ENCODE measurements at places on chromosomes 16 and 17.

DNA sequence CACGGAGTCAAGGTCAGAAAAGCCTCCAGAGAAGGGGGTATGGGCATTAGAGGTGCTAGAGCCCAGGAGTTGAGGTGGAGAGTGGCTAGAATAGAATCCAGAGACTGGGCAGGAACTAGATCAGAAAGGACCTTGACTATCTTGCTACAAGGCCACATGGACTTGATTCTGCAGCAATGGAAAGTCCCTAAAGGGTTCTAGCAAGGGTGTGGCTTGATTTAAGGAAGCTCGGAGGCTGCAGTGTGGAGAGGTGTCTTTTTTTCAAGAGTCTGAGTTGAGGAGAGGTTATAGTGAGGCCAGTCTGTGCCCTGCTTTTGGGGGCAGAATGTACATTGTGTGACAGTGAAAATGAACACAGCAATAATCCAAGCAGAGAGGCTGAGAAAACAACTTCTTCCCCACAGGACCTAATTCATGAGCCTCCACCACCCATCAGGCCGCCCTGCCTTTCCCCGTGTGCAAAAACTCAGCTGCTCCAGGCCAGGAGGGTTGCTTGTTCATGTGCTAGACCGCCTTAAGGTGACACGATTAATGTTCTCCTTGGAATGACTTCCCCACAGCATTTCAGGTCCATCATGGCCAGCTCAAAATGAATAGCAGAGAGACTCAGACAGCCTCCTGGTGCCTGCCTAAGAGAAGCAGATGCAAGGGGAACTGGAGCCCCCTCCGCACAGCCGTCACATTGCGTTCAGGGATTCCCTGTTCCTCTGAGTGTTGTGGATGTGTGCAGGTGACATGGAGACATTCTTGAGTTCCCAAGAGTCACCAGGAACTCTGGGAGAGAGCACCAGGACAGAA is 8.7 kb upstream of the BEAN1 start:
- H3K4me1 ChIP-seq, result peaks cover 5% of the 10 kb centered on the region
- H3K36me3 ChIP-seq, result no peaks in the 10 kb centered on the region
- peak; percentile 53 for DNase-seq
- no peak overlapping the region for H3K27ac ChIP-seq

GRCh38 chr16:86471896-86472295 is 38.4 kb upstream of the FOXF1 start:
- no peak for DNase-seq
- no peak overlapping the region for H3K4me3 ChIP-seq
- H3K36me3 ChIP-seq, result no peaks in the 10 kb centered on the region
- no peaks in the 10 kb centered on the region for H3K4me1 ChIP-seq

GRCh38 chr16:82926500-82926899 is 299.7 kb downstream of the CDH13 start:
- no peaks in the 10 kb centered on the region for H3K27me3 ChIP-seq
- no peak for DNase-seq
- no peaks in the 10 kb centered on the region for H3K36me3 ChIP-seq
- no peaks in the 10 kb centered on the region for H3K4me1 ChIP-seq
- H3K4me3 ChIP-seq, result no peak overlapping the region

- peaks cover 81% of the 10 kb centered on the region for H3K4me1 ChIP-seq
- peak overlapping the region; percentile 76 for H3K27ac ChIP-seq
- no peaks in the 10 kb centered on the region for H3K36me3 ChIP-seq
- DNase-seq, result no peak
These were observed 209.7 kb downstream of the MSI2 start for GRCh38 chr17:57466017-57466471.

- H3K4me3 ChIP-seq, result no peak overlapping the region
- peaks cover 4% of the 10 kb centered on the region for H3K27me3 ChIP-seq
- DNase-seq, result no peak
- H3K4me1 ChIP-seq, result peaks cover 23% of the 10 kb centered on the region
- H3K36me3 ChIP-seq, result no peaks in the 10 kb centered on the region
These were observed 28.5 kb upstream of the SLC7A5 start for GRCh38 chr16:87897521-87898505.

DNA sequence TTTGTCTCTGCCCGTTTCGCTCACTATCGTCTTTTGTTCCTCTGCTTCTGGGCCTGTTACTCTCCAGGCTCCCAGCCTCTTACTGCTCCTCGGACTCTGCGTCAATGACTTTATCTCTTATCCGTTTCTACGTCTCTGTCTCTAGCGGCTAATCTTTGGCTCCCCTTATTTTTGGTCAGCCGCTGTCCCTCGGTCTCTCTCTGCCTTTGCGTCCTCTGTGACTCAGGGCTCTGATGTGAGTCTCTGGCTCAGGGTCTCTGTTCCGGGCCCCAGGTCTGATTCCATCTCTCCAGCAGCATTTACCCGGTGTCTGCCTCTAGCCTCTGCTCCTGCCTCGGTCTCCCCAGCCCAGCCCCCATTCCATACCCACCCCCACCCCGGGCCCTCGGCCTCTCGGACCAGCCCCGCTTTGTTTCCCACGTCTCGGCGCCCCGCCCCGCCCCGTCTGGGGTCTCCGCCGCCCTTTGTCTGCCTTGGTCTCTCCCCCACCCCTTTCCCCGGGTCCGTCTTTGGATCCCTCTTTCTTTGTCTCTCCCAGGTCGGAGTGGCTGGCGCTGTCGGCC is 547 bp upstream of the ZNF48 start:
- H3K36me3 ChIP-seq, result no peaks in the 10 kb centered on the region
- peak; percentile 87 for DNase-seq
- peaks cover 23% of the 10 kb centered on the region for H3K4me1 ChIP-seq

GRCh38 chr17:37430051-37430627 is 23.5 kb downstream of the TADA2A start:
- peaks cover 7% of the 10 kb centered on the region for H3K4me1 ChIP-seq
- no peaks in the 10 kb centered on the region for H3K27me3 ChIP-seq
- no peak overlapping the region for H3K4me3 ChIP-seq
- DNase-seq, result no peak
- peak overlapping the region; percentile 35 for H3K27ac ChIP-seq

- no peak overlapping the region for H3K4me3 ChIP-seq
- no peaks in the 10 kb centered on the region for H3K27me3 ChIP-seq
- no peak for DNase-seq
- peaks cover 5% of the 10 kb centered on the region for H3K4me1 ChIP-seq
These were observed 48.5 kb upstream of the CCL2 start for GRCh38 chr17:34206569-34206968.

DNA sequence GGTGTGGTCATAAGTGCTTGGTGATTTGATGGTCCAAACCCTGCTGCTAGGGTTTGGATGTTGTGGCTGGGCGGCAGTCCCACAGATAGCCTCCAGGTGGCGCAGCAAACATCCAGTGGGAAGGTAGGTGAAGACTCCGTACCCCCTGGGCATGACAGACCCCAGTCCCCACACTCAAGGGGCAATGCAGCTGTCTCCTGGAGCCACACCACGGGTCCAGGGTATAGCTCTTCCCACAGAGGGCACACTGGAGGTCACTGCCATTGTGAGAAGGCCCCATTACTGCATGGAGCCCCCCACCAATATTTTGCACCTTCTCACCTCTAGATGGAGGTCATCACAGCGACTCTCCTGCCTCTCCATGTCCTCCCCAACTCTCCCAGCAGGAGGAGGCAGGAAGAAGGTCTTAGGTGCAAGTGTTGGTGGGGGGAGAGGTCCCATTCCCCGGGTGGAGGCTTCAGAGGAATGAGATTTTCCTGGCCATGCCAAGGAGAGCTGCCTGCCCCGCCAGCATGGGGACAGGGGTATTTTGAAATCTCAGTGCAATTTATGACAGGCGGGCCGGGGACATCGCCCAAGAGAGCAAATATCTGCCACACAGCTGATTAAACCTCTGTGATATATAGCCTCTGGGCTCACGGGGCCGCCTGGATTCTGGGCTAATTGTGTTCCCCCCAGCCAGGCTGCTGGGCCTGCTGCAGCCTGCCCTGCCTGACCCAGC is 17.1 kb upstream of the C17orf113 start:
- H3K4me1 ChIP-seq, result peaks cover 4% of the 10 kb centered on the region
- peaks cover 10% of the 10 kb centered on the region for H3K27me3 ChIP-seq
- no peak overlapping the region for H3K27ac ChIP-seq

Data from osteocyte (in vitro differentiated cells).